B cell (primary cell): ENCODE measurements at places on chromosomes 16 and 17. TPM values are rescaled to one million over a fixed set of nuclear protein-coding genes. Genes with fewer than 3 reads are reported as not detected.

Gene TEKT5
- total RNA-seq, result 0.42 TPM in 1 of 2 replicates, not detected in the other

Gene OSGIN1
- 1.2 and 1.8 TPM in 2 replicates for total RNA-seq

GRCh38 chr17:30389756-30390300 lies 11.1 kb downstream of the CPD start:
- no peak for DNase-seq

- no peak for DNase-seq
These were observed 21.1 kb downstream of the MINK1 start for GRCh38 chr17:4854111-4854681.

DNA sequence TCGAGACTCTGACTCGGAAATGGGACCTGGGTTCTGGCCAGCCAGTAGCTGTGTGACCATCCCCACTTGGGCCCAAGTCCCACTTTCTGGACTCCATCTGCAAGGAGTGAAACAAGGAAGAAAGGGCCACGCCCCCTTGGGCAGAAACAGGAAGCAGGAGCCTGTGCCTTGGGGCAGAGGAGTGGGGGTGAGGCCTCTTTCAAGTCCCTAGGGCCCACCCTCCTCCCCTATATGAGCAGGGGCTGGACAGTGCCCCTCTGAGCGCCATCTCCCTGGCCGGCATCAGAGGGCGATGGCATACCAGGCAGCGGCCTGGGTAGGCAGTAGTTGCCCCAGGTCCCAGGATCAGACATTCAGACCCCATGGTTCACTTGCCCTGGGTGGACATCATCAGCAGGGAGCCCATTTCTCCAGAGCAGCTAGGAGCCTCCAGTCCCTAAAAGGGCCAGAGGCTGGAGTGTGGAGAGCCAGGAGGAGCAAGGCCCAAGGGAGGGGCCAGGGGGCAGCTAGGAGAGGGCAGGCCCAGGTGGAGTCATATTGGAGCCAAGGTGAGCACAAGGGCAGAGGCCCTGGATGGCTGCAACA lies 7.1 kb downstream of the BCAR1 start:
- no peak for DNase-seq

DNA sequence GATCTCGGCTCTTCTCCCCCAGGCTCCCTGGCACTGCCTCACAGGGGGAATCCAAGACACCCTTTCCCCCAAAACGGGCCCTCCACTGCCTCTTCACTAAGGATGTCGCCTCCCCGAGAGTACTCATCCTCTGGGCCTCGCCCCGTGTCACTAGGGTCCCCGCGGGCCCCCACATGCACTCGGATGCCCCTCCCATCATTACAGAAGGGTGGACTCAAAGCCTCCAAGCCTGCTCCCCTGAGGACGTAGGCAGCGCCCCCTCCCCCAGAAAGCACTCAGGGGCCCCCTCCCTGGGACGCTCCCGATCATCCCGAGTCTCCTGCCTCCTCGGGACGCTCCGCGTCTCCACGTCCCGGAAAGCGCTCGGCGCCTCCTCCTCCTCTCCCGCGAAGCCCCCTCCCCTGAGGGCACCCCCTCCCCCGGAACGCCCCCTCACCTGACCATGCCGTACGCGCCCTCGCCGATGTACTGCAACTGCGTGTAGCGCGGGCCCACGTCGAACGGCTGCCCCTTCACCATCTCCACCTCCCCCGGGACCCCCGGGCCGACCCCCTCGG lies 338 bp downstream of the MAPK3 start:
- DNase-seq, result peak; percentile 50
